WTC11 (cell line): ENCODE measurements at places on chromosomes 3 and 15.

DNA sequence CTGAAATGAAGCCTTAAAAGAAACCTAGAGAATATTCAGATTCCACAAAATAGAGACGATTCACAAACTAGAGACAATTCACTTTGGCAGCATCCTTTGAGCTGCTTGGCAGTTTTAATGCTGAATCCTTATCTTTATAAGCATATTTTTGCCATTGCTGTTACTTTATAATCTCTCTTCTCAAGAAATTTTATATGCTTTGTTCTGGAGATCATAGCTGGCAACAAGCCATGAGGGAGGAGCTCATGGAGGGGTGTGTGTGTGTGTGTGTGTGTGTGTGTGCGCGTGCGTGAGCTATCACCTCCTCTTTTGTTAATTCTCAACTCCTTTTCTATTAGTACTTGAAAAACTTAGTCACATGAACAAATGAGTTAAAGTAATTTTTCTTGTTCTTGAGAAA is 495.0 kb upstream of the RGMA start:
- no peak for DNase-seq

GRCh38 chr15:62079594-62079993 is 12.8 kb downstream of the C2CD4A start:
- no peak for DNase-seq

DNA sequence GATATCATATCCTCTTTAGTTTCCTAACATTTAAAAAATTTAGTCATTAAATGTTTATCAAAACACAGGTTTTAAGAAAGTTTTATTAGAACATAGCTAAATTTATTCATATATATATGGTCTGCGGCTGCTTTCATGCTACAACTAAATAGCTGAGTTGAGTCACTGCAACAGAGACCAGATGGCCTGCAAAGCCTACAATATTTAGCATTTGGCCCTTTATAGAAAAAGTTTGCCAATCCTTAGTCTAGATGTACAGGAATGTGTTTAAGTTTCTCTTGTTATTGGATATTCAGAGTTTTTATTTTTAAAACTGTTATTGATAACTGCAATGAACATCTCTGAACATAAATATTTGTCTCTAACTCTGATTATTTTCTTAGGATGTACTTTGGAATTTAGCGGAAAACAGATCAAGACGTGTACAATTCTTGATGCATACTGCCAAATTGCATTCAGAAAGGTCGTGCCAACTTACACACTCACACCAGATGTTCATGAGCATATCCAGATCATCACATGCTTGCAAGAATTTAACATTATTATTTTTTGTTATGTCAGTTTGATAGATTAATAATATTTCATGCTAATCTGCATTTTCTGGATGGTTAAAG is 157.9 kb downstream of the STAC start:
- no peak for DNase-seq

DNA sequence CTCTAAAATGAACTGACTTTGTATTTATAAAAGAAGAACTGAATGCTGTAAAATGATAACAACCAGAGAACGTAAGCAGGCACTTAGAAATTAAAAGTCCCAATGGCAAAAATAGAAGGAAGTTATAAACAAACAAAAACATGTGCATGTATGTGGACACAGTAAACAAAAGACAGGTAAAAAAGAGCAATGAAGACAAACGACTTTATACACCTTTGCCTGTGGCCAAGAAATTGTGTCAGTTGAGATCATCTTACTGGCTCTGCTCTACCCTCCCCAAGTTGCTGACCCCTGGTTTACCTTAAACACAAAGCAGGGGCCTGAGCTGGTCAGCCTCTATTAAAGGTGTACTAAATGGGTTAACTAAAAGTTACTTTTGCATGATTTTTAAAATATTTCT is 41.7 kb upstream of the GP5 start:
- no peak for DNase-seq

- peak; percentile 65 for DNase-seq
These were observed 3.8 kb upstream of the LOXL1 start for GRCh38 chr15:73922186-73923151.
